Activated T-helper 17 cell treated with anti-CD3 and anti-CD28 coated beads, Interleukin-2, amount 50 U/mL, for 72 hours (primary cell): ENCODE measurements at places on chromosomes 11 and 22.
A peak's percentile ranks its signal among the peaks of the same experiment; 100 is the strongest.

DNA sequence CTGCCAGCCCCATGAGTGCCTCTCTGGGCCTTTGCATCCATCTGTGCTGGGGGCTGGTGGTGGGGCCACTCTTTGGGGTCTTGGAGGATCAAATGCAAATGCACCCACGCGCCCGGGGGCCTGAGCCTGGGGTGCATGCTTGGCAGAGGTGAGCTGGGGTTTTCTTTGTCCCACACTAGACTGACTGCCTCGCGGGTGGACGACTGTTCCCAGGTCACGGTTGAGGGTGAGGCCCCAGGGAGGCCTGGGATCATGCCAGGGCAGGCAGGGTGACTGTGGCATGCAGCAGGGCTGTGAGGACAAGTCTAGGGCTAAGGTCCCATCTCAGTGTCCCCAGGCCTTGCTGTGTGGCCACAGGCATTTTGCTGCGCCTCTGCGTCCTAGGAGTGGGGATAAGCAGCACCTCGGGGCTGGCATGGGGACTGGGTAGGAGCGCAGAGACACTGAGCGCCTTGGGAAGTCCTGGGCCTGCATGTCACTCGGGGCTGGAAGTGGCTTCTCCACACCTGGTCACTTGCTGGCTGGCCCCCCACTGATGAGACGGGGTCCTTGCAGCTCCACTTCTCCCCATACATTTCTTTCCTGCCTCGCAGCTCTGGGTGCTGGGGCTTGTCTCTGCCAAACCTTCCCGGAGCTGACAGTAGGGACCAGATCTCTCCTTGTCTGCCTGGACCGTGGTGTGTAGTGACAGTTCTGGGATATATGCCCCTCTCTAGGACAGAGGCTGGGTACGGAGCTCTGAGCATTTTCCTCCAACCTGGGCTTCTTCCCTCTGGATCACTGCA is 133.1 kb downstream of the CTTN start:
- no peak for ATAC-seq

- ATAC-seq, result no peak
Measured at GRCh38 chr11:91846649-91847048, 378.0 kb upstream of the FAT3 start.

GRCh38 chr11:133928628-133929059 is 28.1 kb downstream of the IGSF9B start:
- ATAC-seq, result peak; percentile 85

DNA sequence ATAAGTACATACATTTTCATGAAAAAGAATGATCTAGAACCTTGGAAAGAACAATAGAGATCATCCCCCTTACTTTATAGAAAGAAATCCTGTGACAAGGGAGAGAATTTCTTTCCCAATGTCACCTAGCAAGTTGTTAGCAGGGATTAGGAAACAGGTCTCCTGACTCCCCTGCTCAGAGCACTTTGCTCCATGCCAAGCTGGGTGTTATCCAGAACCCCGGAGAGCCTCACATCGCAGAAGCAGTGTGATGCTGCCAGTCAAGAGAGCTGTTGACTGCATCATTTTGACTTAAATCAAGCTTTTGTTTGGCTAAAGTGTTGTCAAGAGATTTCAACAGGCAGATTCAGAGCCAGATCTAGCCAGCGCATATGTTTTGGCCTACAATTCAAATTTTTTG is 3.6 kb upstream of the RRAS2 start:
- no peak for ATAC-seq

GRCh38 chr22:20140521-20140964 is 8.9 kb downstream of the ZDHHC8 start:
- no peak for ATAC-seq

- no peak for ATAC-seq
Measured at GRCh38 chr11:104090767-104091166, 54.3 kb downstream of the DDI1 start.

- ATAC-seq, result peak; percentile 50
Measured at GRCh38 chr11:88544656-88545280, 207.2 kb upstream of the CTSC start.

DNA sequence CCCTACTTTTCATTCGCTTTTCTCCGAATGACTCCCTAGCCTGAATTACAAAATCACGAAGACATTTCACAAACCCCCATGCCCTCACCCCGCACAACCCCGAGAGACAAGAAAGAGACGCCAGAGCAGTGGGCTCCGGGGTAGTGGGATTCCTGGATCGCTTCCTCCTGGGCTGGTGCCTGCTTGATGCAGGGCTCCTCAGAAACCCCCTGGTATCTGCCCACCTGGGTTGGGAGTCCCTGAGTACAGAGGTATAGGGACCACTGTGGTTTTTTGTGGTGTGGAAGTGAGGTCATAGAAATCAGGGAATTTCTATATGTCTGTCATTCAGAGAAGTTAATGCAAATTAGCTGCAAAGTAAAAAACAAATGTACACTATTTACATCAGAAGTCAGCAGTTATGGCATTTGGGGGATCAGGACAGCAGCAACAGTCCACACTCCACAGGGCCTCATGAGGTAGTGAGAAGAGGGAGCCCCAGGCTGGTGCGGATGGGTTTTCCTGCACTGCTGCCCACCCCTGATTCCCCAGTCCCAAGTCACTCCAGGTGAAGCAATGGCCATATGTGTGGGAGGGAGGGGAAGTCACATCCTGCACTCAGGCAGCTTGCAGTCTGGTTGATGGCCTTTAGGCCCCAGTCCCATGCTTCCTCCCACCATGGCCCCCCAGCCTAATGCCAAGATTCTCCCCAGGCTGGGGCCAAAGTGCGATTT is 39.6 kb downstream of the BUD13 start:
- peak; percentile 47 for ATAC-seq
